ENCODE measurements at places on chromosomes 3 and 15.
A peak's percentile ranks its signal among the peaks of the same experiment; 100 is the strongest.

- DNase-seq: no peak
Observed at GRCh38 chr3:140446734-140447133, 231.1 kb upstream of the TRIM42 start.

DNA sequence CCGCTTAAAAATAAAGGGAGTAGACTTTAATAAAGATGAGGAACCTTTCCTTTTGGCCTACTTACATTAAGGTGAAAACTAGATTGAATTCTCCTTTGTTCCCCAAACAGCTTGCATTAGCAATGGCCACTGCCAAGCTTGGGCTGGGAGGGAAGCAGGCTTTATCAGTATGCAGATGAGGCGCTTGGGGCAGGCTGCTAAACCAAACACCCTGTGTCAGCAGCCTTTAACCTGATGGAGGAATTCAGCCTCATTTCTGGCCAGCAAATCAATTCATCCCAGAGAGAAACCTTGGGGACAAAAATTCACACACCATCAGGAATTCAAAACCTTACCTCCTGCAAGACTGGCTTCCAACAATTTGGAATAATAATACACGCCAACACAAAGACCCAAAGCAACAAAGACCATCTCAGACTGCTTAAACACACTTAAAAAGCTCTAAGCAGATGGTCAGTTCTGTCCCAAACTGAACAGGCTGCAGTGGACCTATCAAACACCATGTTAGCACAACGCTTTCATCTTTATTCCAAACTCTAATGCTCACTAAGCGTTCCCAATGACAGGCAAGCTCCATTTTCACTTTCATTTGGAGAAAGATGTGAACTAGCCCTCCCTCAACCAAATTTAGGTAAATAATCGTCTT is 255.1 kb upstream of the CMC1 start:
- no peak for DNase-seq

DNA sequence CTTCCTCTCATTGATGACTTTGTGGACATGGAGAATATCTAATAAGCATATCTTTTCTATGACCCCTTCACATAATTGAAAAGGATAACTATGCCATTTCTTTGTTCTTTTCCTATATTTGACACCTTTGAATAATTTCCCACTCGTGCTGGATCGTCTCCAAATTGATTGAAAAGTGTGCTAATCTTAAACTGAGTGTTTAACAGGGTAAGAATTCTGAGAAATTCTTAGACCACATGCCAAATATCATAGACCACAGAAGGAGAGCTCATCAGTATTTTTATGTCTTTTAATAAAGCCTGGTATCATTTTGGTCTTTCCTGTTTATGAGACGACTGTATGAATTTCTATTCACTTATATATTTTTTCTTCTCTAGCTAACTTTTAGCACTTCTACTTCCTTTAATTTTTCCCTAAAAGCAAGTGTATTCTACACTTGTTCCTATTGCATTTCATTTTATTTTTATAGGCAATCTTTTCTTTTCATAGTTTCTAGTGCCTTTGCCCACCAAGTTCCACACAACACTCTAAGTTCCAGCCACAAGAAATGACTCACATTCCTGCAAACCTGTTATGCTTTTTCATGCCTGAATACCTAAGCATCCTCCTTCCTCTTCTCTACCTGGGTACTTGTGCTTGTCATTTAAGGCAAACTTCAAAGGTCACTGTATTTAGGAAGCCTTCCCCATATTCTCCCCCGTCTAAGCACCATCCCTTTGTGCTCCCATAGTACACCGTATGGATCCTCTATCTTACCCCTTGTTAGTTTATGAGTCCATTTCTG is 30.1 kb downstream of the KBTBD8 start:
- DNase-seq: no peak

GRCh38 chr15:64599226-64599625 is 138.8 kb downstream of the ZNF609 start:
- DNase-seq: no peak

GRCh38 chr3:112136959-112137693 is 4.1 kb upstream of the GCSAM start:
- peak; percentile 55 for DNase-seq

DNA sequence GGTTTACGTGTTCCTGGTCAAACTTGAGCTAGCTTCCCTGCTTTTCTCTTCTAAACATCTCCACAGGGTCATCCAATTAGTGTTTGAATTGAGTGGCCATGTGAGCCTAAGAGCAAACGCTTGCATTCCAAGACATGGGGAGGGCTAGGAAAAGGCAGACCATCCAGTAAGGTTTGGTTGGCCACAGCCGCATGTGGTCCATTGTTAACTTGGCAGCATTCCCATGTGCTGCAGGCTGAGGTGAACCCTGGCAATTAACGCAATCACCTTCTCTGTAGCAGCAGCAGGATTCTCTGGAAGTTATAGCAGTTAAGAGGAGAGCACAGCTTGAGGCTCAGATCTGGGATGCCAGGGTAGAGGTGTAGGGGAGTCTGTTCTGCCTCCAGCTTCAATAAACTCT is 502.2 kb upstream of the LMCD1 start:
- no peak for DNase-seq

Data from foreskin fibroblast (primary cell).